AG08396 (cell line): ENCODE measurements at places on chromosomes 5 and 9.

DNA sequence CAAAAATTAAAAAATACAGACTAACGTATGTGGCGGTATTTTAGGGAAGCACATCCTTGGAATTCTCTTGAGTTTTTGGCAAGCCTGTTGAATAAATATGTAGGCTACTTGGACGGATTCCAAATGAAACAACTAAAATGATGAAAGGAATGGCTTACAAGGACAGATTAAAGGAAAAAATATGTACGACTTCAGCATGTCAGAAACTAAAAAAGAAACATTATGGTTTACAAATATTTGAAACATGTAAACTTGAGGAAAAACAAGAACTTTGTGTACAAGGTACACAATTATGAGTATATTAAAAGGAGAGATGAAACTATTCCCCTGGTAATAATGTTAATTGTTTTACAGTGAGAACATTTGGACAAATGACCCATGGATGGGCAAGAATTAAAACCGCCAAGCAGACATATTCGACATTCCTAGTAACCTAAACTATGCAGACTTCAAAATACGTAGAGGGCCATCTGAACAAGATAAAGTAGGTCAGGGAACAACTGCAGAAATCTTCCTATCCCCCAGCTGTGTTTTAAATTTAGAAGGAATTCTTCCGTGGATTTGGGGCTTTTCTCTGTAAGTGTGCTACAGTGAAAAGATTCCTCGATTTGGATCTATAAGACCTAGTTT is 12.5 kb downstream of the EDIL3 start:
- no peak for DNase-seq

GRCh38 chr9:90616806-90617205 is 25.8 kb downstream of the DIRAS2 start:
- no peak for DNase-seq

DNA sequence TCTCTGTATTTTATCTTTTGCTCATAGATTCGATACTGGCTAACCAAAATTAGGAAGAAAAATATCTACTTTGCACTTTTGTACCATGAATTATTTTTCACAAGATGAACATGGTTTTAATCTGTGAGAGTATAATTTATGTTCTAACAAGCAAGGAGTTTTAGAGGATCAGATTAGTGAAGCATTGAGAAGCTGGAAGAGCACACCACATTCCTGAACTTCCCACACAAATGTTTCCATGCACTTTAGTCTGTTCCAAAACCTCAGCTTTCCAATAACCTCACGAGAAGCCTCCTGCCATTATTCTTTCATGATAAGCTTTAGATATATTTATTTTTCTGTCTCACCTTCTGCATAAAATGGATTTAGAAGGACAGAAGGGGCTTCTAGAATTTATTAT is 98.7 kb upstream of the MPDZ start:
- no peak for DNase-seq

DNA sequence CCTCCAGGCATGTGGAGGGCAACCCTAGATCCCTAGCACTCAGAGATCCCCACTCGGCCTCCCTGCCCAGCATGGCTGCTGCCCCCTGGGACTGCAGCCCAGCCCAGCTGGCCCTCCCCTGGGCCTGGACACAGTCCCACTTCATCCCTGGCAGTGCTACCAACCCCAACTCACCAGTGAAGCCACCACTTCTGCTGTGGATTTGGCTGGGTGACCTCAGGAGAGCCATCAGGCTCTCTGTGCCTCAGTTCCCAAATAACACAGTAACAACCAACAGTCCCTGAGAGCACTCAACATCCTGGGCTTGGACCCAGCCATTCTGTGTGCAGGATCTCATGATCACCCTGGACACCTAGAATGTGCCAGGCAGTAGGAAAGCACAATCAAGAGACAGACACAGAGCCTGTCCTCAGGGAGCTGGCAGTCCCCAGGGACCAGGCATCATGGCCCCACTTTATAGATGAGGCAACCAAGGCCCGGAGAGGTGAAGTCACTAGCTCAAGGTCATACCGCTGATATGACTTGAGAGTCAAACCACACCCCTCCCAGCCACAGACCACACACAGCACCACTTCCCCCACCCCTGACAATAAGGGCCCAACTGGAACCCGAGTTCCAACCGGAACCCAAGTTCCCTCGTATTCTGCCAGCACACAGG is 4.7 kb upstream of the PSMB7 start:
- DNase-seq, result no peak

GRCh38 chr5:9621379-9621903 is 8.7 kb downstream of the TAS2R1 start:
- DNase-seq, result peak; percentile 13
